ENCODE measurements at places on chromosomes 2 and 18.

GRCh38 chr2:181241797-181242196 lies 215.4 kb upstream of the ITGA4 start:
- DNase-seq: no peak

- no peak for DNase-seq
Observed at GRCh38 chr2:237068005-237068576, 17.6 kb upstream of the COPS8 start.

DNA sequence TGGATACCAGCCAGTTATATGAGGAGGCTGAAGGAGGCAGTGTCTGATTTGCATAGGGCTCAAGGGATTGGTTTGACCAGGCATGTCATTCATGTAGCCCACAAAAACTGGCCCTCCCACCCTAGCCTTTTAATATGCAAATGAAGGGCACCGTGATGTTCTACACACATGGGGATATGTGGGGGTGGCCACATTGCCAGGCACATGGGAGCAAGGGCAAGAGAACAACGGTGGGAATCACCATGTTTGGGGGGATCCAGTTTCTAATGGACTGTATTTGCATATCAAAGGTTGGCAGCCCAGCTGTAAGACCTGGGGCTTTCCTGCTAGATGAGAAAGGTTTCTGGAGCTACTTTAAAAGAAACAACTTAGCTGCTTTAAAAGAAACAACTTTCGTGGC lies 65.1 kb upstream of the SLC25A52 start:
- DNase-seq: peak; percentile 43

DNA sequence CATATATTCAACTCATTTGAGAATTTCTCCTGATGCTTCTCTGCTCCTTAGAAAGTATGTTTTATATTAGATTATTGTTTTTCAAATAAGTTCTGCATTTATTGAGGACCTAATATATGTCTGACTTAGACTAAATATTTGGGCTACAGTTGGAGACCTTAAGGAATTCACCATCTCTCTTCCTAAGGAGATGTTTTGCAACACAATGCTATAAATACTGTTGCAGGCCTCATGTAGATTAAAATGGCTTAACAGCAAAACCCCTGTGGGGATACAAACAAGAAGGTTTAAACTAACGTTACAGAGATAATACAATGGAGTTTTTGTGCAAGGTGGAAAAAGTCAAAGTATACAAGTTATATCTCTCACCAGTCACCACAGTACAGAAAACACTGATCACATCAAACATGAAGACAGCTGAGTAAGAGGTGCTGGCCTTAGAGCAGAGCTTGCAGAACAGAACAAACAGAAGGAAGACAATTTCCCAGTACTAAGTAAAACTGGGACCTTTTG lies 20.1 kb upstream of the BMPR2 start:
- DNase-seq: no peak

DNA sequence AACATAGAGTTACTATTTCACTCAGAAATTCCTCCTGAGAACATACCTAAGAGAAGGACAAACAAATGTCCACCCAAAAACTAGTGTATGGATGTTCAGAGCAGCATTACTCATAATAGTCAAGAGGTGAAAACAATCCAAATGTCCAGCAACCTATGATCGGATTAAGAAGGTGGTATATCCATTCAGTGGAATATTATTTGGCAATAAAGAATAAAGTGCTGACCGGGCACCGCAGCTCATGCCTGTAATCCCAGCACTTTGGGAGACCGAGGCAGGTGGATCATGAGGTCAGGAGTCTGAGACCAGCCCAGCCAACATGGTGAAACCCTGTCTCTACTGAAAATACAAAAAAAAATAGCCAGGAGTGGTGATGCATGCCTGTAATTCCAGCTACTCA lies 182.8 kb upstream of the AGAP1 start:
- no peak for DNase-seq

GRCh38 chr2:26076001-26076587 lies 42.2 kb downstream of the RAB10 start:
- no peak for DNase-seq

DNA sequence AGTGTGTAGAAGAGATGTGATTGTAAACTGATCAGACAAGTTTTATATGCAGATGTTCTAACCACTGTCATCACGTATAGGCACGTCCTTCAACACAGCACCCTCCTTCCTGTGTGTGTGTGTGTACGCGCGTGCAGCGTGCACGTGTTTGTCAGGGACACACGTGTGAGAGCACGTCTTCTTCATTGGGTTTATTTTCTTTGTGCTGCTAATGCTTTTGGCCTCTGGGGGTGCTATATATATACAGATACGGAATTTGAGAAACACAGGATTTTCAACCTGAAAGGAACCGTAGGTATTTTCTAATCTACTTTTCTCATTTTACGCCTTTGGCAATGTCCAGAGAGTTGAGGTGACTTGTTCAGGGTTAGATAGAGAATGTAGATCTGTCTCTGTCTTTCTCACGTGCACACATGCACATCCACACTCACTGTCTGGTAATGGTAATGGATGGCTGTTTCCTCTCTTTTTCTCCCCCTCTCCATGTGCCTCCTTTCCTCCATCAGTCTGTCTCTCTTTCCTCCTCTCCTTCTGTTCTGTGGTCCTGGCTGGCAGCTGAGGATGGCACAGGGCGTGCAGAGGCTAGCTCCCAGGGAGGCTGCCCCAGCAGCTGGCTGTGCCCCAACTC lies 13.4 kb upstream of the CELF4 start:
- DNase-seq: no peak

- no peak for DNase-seq
Observed at GRCh38 chr2:120494446-120494845, 148.5 kb downstream of the INHBB start.

GRCh38 chr2:164661349-164661748 lies 40.1 kb upstream of the GRB14 start:
- DNase-seq: no peak

DNA sequence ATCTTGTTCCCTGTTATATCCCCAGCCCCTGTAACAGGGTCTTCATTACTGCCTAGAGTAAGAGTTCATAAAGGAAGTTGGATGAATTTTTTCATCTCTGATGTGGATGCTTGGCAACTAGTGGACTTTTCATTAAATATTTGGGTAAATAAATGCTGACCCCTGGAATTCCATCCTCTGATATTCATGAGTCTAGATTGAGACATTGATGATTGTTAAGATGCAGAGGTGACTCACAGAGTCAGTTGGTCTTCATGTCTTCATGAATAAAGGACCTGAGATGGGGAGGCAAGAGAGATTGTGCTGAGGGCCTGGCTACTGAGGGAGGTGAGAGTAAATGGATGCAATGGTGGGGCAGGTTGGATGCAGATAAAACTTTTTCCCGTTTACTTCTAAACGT lies 132.7 kb upstream of the NT5C1B start:
- no peak for DNase-seq

GRCh38 chr2:190637281-190637734 lies 11.6 kb upstream of the NAB1 start:
- no peak for DNase-seq

GRCh38 chr2:220341014-220341413 lies 713.6 kb downstream of the SLC4A3 start:
- DNase-seq: no peak

- DNase-seq: no peak
Observed at GRCh38 chr2:20494241-20494640, 47.4 kb downstream of the RHOB start.

- DNase-seq: no peak
Observed at GRCh38 chr18:48460929-48461583, 51.9 kb upstream of the ZBTB7C start.

DNA sequence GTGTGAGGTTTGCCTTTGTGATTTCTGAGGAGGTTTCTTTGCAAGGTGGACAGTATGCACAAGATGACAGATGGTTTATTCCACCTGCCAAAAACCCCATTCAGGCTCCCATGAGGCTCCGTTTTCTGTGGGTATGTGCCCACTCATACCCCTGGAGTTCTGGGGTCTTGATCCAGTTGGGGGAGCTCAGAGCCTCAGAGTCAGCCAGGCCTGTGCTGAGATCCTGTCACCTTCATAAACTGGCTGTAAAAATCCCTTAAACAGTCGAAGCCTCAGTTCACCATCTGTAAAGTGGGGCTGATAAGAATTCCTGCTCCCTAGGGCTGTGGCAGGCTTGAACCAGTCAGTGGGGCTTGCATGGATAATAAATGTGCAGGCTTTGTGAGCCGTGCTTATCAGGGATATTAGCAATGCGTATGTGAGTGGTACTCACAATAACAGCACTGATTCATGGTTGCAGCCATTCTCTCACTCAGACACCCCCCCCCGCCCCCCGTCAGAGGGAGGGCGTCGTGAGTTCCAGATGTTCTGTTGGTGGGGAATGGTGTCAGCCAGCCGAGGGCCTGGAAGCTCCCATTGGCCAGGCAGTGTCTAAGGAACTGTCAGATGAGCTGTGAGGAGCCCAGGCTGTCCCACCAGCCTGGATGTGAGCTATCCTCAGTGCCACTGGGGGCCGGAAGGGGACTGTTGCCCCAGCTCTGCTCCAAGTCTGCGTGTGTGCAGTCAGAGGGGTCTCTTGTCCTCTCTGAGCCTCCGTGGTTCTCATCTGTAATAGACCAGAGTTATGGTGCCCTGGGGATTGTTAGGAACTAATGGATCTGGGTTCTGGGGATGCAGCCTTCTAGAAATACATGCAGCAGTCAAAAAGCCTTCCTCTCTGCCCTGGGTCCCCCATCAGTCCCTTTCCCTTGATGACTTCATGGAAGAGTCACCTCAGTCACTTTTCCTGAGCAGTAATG lies 51.7 kb downstream of the KCNIP3 start:
- no peak for DNase-seq

DNA sequence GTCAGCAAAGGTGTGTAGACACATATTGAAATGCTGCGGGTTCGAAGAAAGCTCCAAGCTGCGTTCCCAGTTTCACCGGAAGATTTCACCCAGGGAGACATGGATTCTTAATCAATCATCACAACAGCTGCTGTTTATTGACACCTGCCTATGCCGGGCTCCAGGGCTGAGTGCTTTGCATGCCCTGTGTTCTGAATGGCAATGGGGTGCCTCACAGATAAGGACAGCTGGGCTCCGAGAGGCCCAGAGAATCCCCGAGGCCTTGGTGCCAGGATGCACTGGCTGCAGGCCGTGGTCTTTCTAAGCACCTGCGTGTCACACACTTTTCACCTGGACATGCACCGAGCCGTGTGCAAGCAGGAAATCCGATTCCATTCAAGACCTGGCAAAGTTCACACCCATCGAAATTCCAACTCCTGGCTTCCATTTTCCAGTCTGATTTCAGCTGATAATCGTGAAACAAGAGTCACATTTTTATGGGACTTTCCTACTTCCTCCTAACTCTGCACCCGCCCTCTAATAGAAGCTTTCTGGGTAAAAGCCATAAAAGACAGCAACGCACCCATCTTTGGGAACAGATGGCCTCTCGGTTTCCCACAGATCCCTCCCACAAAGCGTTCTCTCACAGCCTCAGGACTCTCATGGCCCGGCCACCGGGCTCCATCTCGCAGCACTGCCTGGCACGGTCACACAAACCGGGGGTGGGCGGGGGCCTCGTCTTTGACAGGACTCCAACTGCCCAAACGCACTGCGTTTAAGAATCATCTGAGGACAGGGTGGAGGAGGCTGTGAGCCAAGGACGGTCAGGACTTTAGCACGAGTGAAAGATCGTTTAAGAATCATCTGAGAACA lies 245.6 kb upstream of the SALL3 start:
- DNase-seq: no peak

- DNase-seq: no peak
Observed at GRCh38 chr2:168428431-168428830, 27.6 kb upstream of the CERS6 start.

- no peak for DNase-seq
Observed at GRCh38 chr2:186135686-186136085, 350.4 kb upstream of the ZC3H15 start.

- DNase-seq: no peak
Observed at GRCh38 chr2:30031184-30031583, 109.8 kb upstream of the ALK start.

- no peak for DNase-seq
Observed at GRCh38 chr2:53108246-53108645, 659.4 kb upstream of the CHAC2 start.

DNA sequence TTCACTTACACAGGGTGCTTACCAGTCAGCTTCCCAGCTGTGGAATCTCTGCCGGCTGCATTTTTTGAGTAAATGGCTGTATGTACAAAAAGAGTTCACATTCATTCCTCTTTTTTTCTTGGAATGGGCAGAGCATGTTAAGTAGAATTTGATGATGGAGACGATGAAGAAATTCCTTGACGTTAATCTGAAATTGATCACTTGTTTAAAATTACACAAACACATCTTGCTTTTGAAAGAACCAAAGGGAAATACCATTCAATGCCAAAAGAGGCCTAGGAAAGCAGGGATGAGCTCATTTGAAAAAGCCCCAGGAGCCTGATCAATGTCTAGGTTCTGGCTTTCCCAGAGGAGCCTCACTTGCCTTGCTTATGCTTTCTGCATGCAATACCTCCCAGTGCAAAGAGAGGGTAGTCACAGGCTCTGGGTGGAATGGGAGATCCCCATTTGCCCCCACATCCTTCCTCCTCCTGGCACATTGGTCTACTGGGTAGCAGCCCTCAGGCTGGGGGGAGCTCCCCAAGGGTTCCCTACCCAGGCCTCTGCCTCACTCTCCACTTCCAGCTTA lies 12.3 kb upstream of the SMAD7 start:
- DNase-seq: peak; percentile 3

- DNase-seq: peak; percentile 51
Observed at GRCh38 chr2:231483398-231484329, 19.4 kb upstream of the NCL start.

DNA sequence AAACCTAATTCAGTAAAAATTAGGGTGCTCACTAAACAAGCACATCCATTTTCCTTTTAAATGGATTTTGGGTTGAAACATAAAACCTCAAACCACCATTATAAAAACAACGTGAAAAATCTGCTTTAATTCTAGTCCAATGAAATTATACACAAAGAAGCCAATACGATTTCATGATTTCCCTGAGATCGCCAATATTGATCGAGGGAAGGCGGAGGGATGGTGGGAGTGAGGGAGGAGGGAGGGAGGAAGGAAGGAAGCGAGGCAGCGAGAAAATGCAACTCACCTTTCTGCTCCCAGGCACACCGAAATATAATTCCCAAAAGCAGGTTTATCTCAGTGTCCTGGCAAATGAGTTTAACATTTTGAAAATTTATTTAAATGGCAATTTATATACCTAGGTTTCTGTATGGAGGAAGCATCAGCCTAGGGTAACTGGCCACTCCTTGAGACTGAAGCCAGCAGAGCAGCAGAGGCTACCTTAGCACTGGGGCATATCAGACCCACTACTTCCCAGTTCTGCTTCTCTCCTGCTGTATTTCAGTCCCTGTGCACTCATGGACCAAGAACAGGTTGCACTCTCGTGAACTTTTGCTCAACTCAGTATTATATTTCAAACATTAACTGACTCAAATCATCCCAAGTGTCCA lies 2.3 kb upstream of the ONECUT2 start:
- no peak for DNase-seq

DNA sequence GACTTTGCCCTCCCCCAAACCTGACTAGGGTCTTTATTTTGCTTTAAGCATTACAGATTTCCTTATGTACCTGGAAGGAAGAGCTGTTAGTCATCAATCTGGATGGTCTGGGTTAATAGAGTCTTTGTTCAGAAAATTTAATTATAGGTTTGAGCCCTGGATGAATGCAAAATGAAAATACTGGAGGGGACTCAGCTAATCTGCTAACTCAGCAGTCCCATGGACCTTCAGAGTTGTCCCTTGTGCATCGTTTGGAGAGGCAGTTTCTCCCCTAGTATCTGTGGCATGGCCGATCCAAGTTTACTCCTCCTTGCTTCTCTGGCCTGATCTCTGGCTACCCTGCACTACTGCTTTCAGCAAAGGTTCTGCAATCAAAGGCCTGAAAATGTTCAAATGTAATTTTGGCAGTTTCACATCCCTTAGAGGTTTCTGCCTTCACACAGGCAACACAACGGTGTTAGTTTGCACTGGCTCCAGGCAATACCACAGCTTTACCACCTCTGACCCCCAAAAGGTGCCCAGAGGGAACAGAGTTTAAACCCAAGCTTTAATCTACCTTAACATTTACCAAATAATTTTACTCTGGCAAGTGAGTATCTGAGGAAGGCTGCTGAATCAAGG lies 134.3 kb downstream of the THADA start:
- no peak for DNase-seq
